ENCODE measurements at places on chromosomes 2 and 18. TPM values are rescaled to one million over a fixed set of nuclear protein-coding genes. Genes with fewer than 3 reads are reported as not detected.
A peak's percentile ranks its signal among the peaks of the same experiment; 100 is the strongest.

The NMUR1 gene
- total RNA-seq, result 80.2 TPM

The ESPNL gene
- total RNA-seq, result not detected

The OR6B2 gene
- total RNA-seq, result not detected

The MYO7B gene
- total RNA-seq, result 0.14 TPM

The IL1F10 gene
- total RNA-seq, result not detected

The ATP8B1 gene
- total RNA-seq, result not detected

The MYL1 gene
- total RNA-seq, result not detected

The EML6 gene
- total RNA-seq, result 1.7 TPM

The MC2R gene
- total RNA-seq, result not detected

The CTAGE1 gene
- not detected for total RNA-seq

The MAP4K4 gene
- total RNA-seq, result 80.3 TPM

GRCh38 chr2:109614715-109615636, 812 bp downstream of the SOWAHC start:
- peak; percentile 11 for DNase-seq

GRCh38 chr2:191636235-191636543, 41.7 kb upstream of the NABP1 start:
- DNase-seq, result no peak

DNA sequence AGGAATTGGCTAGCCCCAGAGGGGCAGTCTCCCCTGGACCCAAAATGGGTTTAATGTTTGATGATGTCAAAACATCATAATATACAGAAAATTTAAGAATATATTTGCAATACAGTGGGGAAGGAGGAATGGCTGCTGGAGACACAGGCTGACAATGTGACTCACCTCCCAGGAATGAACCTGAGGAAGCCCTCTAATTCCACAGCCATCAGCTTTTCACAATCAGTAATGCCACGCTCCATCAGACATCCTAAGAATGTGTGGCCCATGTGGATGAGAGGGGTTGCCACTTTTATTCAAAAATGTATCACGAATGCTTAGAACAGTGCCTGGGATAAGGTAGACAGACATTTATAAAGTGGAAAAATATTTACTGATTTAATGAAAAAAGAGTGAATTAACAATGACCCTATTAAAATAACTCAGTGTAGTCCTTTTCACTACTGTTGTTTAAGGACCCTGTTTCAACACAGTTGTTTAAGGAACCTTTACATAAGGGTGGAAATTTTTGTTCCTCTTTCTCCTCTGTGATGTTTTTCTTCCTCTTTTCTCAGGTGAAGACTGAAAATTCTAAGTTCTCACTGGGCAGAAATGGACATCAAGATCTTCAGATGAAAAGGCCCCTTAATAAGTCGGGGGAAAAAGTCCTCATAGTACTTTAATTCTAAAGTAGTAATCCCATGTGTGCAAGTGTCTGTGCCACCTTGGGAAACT, 17.5 kb upstream of the TMEM163 start:
- DNase-seq, result no peak

- no peak for DNase-seq
Observed at GRCh38 chr18:63159590-63159989, 160.0 kb downstream of the BCL2 start.

- DNase-seq, result no peak
Observed at GRCh38 chr2:191258996-191259395, 13.8 kb downstream of the MYO1B start.

DNA sequence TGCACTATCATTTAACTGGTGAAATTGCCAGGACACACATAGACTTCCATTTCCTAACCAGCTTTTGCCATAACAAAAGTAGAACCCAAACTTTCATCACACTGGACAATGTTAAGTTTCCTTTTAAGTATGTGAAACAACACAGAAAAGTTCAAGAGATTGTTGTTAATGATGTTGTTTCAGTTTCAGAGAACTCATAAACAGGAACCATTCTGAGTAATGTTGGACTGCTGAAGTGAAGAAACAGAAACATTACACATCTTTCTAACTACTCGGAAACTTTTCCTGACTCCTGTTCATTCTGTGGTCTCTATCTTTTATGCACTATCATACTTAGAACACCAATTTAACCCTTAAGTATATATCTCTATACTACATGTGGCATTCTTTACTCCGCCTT, 179.2 kb downstream of the RIT2 start:
- DNase-seq, result no peak

GRCh38 chr2:111667542-111668273, 216.3 kb downstream of the ANAPC1 start:
- no peak for DNase-seq

GRCh38 chr2:10168221-10168620, 45.7 kb downstream of the RRM2 start:
- no peak for DNase-seq

DNA sequence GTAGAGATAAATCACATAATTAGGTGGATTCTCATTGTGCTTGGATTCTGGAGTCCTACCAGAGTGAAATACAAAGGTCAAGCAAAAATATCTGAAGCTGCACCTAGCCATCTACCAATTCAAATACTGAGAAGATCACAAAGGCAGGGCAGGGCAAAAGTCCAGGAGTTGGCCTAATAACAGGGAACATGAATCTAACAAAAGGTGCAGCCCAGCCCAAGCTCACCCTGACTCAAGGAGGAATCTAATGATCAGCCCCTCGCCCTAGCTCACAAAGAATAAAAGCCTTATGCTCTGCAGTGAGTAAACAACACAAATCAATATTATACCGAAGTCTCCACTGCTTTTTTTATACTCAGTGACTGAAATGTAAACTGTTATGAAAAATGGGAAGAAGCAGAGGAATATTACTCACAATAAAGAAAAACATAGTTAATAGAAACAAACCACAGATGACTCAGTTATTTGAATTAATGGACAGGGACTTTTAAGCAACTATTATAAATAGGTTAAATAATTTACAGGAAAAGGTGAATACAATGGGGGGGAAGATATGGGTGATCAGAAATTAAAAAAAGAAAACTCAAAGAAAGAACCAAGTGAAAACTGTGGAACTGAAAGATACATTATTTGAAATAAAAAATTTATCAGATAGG, 49.5 kb downstream of the ANTXR1 start:
- no peak for DNase-seq

- DNase-seq, result no peak
Observed at GRCh38 chr2:66498289-66498975, 63.5 kb downstream of the MEIS1 start.

DNA sequence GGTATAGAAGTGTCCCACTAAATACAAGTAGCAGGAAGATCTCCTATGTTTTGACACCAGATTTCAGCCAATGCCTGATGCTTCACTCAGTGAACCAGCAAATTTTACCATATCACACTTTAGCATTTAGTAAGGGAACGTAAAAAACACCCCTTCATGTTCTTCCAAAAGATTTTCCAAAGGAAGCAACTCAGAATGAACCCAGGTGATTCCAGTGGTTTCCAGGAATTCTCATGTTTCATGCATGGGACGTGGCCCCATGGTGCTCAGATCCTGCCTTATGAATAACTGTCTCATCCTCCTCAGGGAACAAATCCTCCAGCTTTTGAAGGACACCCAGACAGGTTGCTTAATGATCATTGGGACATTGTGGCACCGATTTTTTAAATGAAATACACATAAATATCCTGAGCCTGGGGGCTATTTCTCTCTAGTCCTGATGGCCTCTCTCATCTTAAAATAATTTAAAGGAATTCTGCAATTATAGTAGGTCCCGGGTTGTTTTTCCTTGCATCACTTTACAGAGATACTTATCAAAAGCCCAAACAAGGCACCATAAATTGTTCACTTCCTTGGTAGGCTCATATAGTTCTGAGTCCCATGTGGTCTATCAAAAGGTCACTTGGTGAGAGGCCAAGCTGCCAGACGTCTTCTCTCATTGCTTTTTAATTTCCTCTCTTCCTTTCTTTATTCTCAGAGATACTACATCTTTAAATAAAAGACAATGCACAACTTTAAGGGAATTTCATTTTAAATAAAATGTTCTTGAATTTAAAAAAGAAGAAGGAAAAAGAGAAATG, 261.0 kb downstream of the ZNF516 start:
- DNase-seq, result no peak

DNA sequence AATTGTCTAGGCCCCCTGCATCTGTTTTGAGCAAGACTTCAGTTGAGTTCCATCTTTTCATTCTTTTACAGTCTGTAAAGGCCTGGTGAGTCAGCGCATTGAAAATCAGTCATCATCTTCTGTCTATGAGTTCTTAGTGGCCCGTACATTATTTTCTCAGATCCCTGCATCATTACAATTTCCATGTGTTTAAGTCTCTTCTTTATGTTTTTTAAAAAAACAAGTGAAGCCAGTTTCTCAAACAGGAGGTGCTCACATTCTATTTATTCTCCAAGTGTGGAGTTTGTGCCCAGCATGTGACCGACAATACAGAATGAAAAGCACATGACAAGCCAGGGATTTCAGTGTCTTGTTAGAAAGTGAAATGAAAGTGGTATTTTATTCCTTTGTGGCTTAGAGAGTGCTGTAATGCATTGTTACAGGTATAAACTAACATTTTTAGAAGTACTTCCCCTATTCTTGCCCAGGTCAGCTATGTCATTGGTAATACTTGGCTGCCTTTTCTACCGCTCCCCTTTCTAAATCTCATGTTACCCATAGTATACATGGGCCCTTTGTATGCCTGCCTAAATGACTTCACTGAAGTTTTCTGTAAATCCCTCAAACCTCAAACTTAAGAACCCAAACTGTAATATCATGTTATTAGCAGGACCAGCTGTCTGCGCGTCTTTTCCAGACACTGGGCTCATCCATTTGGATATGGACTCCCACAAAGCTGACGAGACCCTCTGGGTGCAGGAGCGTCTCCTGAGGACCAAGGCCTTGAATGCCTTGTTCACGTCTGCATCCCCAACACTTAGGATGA, 67.6 kb downstream of the FEZ2 start:
- no peak for DNase-seq

DNA sequence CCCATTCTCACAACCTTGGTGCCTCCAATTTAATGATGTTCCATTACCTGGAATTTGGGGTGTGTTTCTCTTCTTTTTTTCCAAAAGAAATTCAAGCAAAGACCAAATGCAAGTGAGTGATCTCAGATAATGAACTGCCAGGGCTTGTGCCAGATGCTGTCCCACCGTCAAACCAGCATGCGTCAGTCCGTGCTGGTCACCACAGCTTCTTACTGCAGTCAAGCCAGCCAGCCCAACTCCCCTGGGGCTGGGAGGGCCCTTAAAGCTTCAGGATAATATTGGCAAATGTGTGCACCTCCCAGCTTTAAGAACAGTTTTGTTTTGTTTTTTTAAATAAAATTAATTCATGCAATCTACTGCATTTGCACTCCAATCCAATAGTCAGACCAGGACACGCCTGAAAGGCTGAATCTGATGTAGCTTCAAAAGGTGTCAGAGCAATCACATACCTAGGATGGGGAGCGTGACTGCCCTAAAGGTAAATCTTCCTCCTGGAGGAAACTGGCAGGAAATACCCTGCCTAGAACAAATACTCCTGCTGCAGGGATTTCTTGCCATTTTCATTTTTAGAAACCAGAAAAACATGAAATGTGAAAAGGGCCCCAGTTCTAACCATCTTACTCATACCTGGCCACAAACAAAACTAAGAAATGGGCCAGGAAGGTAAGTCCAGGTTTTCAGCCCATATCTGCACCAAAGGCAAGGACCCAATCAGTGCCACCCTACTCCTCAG, 26.8 kb upstream of the SP3 start:
- DNase-seq, result no peak

- DNase-seq, result no peak
Observed at GRCh38 chr2:8454797-8455196, 227.1 kb upstream of the ID2 start.

- DNase-seq, result no peak
Observed at GRCh38 chr2:118981632-118982031, 39.6 kb downstream of the MARCO start.

DNA sequence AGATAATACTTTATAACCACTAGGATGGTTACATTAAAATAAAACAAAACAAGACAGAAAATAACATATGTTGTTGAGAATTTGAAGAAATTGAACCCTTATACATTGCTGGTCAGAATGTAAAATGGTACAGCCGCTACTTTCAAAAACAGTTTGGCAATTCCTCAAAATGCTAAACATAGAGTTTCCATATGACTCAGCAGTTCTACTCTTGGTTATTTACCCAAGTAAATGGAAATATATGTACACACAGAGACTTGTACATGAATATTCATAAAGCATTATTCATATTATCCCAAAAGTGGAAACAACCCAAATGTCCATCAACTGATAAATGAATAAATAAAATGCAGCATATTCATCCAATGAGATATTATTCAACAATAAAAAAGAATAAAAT, 92.5 kb upstream of the LRATD1 start:
- no peak for DNase-seq

DNA sequence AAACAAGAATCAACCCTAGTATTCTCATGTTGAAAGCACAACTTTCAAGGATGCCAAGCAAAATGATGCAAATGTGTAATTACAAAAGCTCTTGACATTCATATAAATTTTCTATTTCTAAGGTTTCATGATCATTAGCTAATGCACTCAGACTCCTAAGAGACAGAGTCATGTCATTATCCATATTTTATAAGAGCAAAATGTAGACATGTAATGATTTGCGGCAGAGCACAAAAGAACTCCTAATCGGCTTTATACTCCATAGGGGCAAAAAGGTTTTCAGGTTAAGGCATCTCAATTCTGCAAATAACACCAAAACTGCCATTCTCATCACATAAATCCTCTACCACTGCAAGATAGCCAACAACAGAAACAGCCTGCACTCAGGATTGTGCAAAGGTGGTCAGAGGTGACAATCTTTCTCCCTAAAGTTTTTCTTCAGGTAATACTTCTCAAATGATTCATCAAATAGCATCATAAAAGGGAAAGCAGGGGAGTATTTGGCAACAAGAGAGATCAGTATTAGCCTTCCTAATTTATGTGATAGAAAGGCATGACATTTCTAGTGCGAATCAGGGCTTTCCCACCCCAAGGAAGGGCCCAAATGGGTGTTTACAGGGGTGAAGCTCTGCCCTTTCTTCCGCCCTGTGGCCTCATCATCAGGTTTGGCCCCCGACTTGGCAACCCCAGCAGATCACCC, 64.7 kb downstream of the STK39 start:
- no peak for DNase-seq

DNA sequence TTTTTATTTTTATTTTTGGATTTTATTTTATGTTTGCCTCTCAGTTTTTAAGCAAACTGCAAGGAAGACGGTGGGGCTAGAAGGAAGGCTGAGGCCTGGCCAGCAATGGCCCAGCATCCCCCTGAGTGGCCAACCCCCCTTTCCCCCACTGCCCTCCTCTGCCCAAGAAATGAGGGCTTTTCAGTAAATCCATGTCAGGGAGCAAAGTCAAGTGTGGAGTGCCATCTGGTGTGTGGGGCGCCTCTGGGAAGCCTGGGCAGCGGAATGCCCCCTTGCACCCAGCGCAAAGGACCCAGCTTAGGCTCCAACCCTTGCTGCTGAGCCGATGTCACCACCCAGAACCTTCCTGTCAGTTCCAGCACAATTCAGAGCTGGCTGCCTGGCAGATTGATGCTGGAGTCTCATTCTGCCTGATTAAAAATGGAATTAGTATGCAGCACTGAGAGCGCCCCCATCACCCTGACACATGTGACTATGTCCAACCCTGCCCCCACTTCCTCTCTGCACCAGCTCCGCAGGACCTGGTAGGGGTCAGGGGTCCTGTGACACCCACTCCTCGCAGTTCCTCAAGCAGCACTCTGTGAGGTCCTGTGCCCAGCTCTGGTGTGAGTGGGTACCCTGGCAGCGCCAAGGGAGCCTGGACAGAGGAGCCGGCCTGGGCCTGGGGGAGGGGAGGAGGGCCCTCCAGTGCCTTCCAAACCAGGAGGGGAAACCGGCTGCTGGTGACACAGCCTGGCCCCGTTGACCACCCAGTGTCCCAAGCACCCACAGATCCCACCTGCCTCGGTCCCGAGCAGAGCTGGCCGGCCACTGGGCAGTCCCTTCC, 9.2 kb upstream of the ALPP start:
- DNase-seq, result no peak

GRCh38 chr2:161992531-161992930, 81.5 kb downstream of the DPP4 start:
- no peak for DNase-seq

All from natural killer cell (primary cell).